ENCODE measurements at places on chromosomes 11 and 22.
A peak's percentile ranks its signal among the peaks of the same experiment; 100 is the strongest.

DNA sequence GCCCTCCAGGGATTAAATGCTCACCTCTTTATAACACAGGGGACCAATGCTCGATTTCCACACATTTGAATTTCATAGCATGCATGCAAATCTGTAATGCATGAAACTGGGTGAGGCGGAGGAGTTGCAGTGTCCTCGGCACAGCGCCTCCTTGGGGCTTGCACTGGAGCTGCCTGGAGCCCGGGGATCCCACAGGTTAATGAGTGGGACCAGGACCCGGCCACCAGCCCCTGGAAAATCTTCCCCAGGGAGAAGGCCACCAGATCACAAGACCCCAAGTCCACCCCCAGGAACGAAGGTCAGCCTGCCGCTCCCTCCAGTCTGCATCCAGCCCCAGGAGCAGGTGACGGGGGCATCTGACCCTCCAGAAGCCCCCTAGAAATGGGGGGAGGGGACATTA is 119.1 kb downstream of the MN1 start:
- DNase-seq = no peak

DNA sequence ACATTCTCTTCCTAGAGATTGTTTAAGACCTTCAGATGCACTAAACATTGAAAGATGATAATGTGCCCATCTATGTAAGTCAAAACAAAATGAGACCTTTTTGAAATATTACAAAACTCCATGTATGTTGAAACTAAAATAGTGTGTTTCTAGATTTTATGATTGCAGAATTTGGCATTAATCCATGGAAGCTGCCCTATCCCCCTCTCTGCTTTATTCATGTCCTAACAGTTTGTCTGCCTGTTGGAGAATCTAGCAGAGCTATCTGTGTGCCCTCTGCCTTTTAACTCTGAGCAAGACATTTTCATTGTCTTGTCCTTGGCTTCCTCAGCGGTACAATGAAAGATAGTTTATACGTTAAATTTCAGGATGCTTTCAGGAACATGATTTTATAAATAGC is 105.5 kb downstream of the FAT3 start:
- DNase-seq = no peak

GRCh38 chr22:43377548-43377895 is 34.3 kb upstream of the MPPED1 start:
- DNase-seq = no peak

GRCh38 chr22:43230971-43231723 is 44.2 kb upstream of the TTLL12 start:
- peak; percentile 49 for DNase-seq

GRCh38 chr11:112322173-112322790 is 61.6 kb upstream of the PLET1 start:
- no peak for DNase-seq

DNA sequence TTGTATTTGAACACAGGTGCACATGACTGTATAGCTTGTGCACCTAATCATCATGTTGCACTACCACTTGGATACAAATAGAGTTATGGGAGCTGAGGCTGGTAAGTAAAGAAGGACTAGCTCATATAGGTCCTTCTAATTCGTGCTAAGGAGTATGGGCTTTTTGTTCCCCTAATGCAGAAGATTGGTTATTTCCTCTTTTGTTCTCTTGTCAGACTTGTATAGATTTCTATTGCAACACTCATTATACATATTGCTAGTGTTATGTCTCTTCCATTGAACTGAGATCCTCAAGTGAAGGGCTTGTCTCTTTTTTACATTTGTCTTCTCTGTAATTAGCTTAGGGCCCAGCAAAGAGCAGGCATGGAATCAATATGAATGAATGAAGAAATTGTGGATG is 54.1 kb upstream of the ARHGAP20 start:
- DNase-seq = no peak

DNA sequence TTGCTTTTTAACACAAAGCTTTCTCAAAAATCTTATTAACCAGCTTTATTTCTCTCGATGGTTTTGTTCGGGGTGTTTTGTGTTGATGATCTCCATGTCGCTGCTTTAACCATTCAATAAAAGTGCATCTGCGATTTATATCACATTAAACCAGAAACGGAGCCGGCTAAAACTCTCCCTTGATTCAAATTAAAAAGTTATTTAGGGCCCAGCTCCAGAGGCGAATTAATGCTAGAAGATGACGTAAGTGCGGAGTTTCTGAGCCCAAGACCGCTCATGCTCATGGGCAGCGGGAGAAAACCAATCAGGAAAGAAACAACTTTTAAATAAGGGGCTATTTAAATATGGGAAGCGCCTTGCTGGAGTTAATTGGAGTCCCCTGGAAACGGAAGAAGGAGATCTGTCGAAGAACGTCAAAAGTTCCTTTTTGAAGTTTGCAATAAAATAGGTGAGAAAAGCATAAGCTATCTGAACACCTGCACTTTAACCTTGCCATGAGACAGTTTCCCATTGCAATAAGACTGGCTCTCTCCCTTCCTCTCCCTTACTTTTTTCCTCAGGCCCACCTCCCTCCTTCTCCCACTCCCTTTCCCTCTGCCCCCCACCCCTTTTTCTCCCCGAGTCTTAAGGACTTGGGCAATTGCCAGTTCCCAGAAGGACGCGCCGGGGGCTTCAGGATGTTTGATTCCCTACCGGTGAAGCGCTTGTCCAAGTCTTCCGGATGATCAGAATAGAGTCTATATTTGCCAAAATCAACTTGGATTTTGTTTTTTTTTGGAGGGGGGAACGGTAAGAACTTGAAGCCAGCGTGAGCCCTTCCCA is 1.9 kb upstream of the DBX1 start:
- no peak for DNase-seq

GRCh38 chr11:94494126-94494680 is 419 bp downstream of the ANKRD49 start:
- no peak for DNase-seq

GRCh38 chr11:72338741-72339140 is 94.8 kb upstream of the PHOX2A start:
- no peak for DNase-seq

DNA sequence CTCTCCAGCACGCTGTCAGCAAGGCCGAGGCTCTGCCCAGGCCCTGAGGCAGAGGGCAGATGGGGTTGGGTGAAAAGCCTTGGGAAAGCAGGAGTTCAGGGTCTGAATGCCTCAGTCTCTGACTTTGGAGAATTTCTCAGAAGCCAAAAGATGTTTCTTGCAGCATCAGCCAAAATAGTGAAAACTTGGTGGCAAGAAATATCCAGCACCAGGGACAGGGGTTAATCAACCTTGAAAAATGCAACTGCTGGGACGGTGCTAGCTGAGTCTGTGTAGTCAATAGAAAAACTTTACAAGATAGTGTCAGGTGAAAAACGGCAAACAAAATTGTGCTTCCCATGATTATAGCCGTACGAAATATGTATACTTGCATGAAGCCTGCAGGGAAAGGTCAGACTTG is 1.4 kb upstream of the ABCC8 start:
- DNase-seq = no peak

DNA sequence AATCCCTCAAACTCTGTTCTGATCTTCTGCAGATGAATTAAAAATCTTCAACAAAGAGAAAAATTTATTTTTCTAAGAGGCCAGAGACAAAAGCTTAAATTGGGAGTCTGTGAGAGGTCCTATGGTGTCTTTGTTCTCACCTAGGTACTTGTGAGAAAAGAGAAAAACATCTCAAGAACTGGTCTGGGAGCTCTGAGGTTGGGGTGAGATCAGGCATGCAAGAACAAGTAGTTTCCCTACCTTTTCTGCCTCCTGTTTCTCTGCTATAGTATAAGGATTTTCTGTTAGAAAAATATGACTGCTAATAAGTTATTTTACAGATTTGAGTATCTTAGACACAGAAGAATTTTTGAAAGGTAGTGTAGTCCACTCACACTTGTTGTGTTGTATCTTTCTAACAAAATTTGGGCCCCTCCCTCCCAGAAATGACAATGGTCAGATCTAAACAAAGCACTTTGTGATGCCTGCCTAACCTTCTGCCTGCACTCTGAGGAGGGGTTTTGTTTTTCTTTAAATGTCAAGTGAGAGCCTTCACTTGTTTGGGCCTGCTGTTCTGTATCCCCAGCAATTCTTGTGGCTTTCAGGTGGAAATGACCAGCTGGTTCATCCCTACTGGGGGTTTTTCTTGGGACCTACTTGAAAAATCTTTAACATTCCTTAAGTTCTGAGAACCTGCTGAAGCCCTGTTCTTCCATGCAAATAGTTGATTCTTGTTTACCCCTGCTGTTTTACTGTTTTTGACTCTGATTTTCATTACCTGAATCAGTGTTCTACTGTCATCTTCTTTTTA is 13.6 kb upstream of the OR51S1 start:
- no peak for DNase-seq

GRCh38 chr22:18980829-18981228 is 44.7 kb upstream of the PRODH start:
- no peak for DNase-seq

DNA sequence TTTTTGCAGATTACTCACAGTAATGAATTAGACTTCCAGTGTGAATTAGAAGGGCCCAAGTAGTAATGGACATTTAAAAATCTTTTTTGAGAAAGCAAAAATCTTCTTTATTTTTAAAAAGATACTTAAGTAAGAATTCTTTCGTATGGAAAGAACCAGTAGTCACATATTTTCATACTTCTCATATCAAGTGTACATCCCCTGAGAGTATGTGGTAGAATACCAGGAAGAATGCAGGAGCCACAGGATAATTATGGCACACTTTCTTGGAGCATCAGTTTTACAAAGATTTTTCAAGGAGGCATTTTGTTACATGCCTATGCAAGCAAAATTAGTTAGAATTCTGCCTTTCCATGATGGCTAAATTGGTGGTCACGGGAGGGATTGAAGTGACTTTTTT is 28.1 kb downstream of the POLD3 start:
- no peak for DNase-seq

- no peak for DNase-seq
Observed at GRCh38 chr11:113698515-113698914, 7.6 kb downstream of the TMPRSS5 start.

DNA sequence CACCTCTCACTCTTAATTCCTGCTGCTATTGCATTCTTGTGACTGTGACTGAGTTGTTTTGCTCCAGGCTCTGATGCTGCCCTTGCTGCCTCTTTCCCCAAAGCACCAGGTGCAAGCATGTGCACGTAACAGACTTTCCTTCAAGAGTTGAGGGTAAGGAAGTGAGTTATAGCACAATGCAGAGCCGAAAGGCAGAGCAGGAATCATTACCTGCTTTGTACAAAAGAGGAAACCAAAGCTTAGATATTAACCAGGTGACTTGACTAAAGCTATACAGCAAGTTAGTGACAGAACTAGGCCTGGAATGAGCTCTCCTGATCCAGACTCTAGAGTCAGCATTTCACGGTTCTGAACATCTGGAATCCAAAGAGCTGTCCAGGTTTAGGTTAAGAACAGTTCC is 33.6 kb downstream of the NEU3 start:
- no peak for DNase-seq

DNA sequence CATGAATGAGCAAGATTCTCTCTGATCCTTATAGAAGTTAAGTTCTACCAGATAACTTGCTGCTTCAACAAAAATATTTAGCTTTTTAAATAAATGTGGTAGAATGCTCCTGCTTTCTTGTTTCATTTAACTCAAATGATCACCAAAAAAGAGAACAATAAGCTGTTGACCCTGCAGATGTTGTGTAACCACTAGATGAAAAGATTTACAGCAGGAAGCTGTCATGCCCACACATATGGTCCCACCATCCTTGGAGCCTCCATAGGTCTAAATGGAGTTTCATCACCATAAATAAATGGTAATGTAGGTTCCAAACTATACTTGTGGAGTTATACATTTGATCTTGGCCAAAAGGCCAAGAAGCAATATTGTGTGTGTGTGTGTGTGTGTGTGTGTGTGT is 118.8 kb downstream of the RRAS2 start:
- DNase-seq = no peak

DNA sequence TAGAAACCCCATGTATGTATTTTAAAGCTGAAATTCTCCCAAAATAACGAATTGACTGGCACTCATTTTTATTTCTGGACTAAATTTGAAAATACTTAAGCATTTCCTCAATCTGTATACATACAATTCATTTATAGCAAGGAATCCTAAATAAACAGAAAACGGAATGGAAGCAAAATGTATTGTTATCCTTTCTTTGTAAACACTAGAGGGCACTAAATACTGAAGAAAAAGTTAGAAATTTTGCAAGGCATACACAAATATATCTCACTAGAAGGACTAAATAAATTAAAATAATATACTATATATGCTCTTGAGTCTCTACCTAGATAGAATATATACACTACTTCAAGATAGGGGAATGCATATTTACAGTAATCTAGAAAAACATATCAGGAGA is 23.1 kb upstream of the ANO5 start:
- DNase-seq = no peak

DNA sequence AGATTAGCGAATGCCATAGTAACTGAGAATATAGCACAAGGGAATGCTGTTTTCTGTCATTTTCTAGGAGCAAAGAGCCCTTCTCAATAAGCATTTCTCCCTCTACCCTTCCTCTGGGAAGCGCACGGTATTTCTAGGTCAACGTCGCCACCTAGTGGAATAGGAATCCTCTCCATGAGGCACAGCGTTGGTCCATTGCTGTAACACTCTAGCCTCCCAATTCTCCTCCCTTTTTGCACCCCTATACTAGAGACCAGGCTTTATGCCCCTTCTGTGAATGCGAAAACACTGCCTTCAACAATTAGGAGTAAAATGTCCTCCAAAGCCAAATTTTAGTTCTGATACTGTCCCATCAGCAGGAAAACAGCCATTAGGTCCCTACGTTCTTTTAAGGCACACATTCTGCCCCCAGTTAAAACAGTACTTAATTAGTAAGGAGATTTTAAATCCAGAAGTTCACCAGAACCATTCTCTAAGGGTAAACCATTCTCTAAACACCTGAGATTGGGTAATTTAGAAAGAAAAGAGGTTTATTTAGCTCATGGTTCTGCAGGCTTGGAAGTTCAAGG is 12.8 kb upstream of the HYLS1 start:
- no peak for DNase-seq

GRCh38 chr22:35697142-35697541 is 20.5 kb upstream of the APOL5 start:
- no peak for DNase-seq

- DNase-seq = no peak
Observed at GRCh38 chr11:7599209-7599608, 74.1 kb downstream of the CYB5R2 start.

DNA sequence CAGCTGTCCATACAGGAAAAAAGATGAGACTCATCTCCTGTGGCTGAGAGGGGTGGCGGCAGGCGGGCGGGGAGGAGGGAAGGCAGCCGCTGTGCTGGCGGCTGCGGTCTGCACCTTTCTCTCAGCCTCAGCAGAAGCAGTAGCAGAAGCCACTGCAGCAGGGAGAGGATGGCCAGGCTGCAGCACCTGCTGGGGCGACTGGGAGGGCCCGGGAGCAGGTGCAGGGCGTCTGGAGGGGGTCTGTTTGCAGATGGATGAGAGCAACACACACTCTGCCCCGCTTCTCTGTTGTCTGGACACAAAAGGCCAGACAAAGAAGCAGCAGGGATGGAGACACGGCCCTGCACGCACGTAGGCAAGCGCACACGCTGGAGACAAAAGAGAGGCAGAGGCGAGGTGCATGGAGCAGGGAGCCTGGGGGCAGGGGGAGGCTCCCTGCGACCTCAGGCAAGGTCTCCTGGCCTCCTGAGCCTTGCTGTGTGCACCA is 9.3 kb upstream of the MIAT start:
- DNase-seq = no peak

All from stimulated activated CD8-positive, alpha-beta memory T cell treated with anti-CD3 and anti-CD28 coated beads, Interleukin-4, amount 100 ng/mL, for 1 hour (primary cell).